ENCODE measurements at places on chromosomes 2 and 18. TPM values are rescaled to one million over a fixed set of nuclear protein-coding genes. Genes with fewer than 3 reads are reported as not detected.

Gene TRIM54
- 2.3 TPM for total RNA-seq

Gene LCT
- 1.4 TPM for total RNA-seq

Gene PPM1G
- total RNA-seq: 121 TPM

Gene DLGAP1
- 9.0 TPM for total RNA-seq

Gene CACNB4
- 0.33 TPM for total RNA-seq

Gene CCBE1
- total RNA-seq: 0.12 TPM

GRCh38 chr18:2898186-2898640 lies 51.4 kb downstream of the EMILIN2 start:
- H3K36me3 ChIP-seq: no peaks in the 10 kb centered on the region
- H3K4me3 ChIP-seq: no peak overlapping the region
- H3K27me3 ChIP-seq: peaks cover 26% of the 10 kb centered on the region

DNA sequence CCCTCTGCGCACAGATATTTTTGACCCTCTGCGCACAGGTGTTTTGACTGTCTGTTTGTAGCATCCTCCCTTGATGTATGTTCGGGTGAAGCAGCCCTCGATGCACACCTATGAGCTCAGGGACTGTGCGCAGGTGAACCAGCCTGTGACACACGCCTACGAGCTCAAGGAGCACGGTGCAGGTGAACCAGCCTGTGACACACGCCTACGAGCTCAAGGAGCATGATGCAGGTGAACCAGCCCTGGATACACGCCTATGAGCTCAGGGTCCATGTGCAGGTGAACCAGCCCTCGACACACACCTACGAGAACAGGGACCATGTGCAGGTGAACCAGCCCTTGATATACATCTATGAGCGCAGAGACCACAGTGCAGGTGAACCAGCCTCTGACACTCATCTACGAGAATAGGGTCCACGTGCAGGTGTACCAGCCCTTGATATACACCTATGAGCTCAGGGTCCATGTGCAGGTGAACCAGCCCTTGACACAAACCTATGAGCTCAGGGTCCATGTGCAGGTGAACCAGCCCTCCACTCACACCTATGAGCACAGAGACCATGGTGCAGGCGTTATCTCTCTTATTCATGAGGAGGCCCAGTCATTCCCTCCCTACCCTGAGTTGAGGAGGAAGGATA lies 33.9 kb downstream of the SH3BP4 start:
- H3K27me3 ChIP-seq: no peaks in the 10 kb centered on the region
- H3K36me3 ChIP-seq: peaks cover 32% of the 10 kb centered on the region
- DNase-seq: no peak
- no peak overlapping the region for H3K27ac ChIP-seq

DNA sequence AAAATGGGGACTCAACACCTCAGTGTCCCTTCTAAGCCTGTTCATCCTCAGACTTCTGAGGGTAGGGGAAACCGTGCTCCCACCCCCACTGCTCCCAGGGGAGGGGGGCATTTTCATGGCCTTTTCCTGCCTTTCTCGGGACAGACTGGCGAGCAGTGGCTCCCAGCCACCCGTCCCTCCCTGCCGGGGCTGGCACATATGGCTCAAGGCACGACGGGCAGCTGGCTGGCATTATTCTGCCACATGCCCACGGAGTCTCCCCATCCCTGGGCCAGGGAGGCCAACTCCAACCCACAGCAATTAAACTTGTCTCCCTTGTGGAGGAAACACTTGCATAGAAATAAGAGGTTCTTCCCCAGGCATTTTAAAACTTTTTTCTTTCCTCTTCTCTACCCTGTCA lies 148.5 kb upstream of the CBLN2 start:
- H3K27me3 ChIP-seq: no peaks in the 10 kb centered on the region
- DNase-seq: no peak
- peaks cover 28% of the 10 kb centered on the region for H3K4me1 ChIP-seq
- H3K4me3 ChIP-seq: peak overlapping the region; percentile 73
- peaks cover 4% of the 10 kb centered on the region for H3K36me3 ChIP-seq

DNA sequence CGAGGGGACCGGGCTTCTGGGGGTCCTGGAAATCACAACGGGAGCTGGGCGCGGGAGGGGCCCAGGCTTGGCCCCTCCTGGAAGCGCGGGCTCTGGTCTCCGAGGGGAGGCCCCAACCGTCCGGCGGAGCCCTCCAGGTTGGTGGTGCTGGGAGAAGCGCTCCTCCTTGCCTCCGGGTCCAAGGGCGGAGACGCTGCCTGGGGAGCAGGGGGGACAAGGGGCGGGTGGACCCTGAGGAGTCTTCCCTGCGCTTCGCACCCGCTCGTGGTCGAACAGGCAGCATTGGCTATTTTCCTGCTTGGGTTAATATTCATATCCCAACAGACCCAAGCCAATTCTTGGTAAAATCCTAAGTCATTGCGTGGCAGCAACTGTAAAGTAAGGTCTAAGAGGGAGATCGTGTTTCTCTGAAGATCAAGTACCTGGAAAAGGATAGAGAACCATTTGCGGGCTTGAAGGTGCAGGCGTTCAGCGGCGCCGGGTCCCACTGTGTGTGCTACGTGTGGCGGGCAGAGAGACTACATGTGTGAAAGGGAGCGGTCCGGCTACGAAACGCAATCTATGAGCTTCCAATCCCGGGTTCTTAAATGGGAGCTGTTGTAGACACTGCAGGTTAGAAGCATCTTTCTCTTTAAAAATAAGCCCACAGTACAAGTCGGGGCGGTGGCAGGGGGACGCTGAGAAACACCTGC lies 805 bp downstream of the CIDEA start:
- H3K36me3 ChIP-seq: peaks cover 4% of the 10 kb centered on the region
- peaks cover 83% of the 10 kb centered on the region for H3K27me3 ChIP-seq
- DNase-seq: no peak
- no peak overlapping the region for H3K27ac ChIP-seq
- H3K4me3 ChIP-seq: no peak overlapping the region

- H3K36me3 ChIP-seq: no peaks in the 10 kb centered on the region
- no peak for DNase-seq
- no peak overlapping the region for H3K4me3 ChIP-seq
- H3K27ac ChIP-seq: peak overlapping the region; percentile 28
- peaks cover 14% of the 10 kb centered on the region for H3K4me1 ChIP-seq
- no peaks in the 10 kb centered on the region for H3K27me3 ChIP-seq
Observed at GRCh38 chr18:59983506-59983905, 83.7 kb downstream of the PMAIP1 start.

- H3K4me3 ChIP-seq: no peak overlapping the region
- no peaks in the 10 kb centered on the region for H3K36me3 ChIP-seq
- DNase-seq: no peak
- peaks cover 9% of the 10 kb centered on the region for H3K27me3 ChIP-seq
Observed at GRCh38 chr2:128793404-128793803, 474.7 kb upstream of the HS6ST1 start.

- no peaks in the 10 kb centered on the region for H3K36me3 ChIP-seq
- H3K4me3 ChIP-seq: no peak overlapping the region
- peaks cover 14% of the 10 kb centered on the region for H3K4me1 ChIP-seq
- H3K27ac ChIP-seq: no peak overlapping the region
Observed at GRCh38 chr18:43526426-43527145, 249.3 kb upstream of the SYT4 start.

- H3K27me3 ChIP-seq: peaks cover 83% of the 10 kb centered on the region
- peaks cover 9% of the 10 kb centered on the region for H3K4me1 ChIP-seq
- peak; percentile 68 for DNase-seq
- no peak overlapping the region for H3K4me3 ChIP-seq
Observed at GRCh38 chr2:70686577-70687460, 81.2 kb downstream of the ADD2 start.
